Activated CD4-positive, alpha-beta T cell treated with anti-CD3 and anti-CD28 coated beads, Interleukin-2, amount 10 ng/mL, durations not matched to agents 24 days and 14 days (primary cell): ENCODE measurements at places on chromosomes 2 and 18. TPM values are rescaled to one million over a fixed set of nuclear protein-coding genes. Genes with fewer than 3 reads are reported as not detected.

GRCh38 chr2:151357359-151357758, at the start of gene TNFAIP6:
Gene TNFAIP6, plus strand, starts transcription at chr2:151357592. Its CDS starts 75 bp downstream, at chr2:151357667.
- no peak for DNase-seq

DNA sequence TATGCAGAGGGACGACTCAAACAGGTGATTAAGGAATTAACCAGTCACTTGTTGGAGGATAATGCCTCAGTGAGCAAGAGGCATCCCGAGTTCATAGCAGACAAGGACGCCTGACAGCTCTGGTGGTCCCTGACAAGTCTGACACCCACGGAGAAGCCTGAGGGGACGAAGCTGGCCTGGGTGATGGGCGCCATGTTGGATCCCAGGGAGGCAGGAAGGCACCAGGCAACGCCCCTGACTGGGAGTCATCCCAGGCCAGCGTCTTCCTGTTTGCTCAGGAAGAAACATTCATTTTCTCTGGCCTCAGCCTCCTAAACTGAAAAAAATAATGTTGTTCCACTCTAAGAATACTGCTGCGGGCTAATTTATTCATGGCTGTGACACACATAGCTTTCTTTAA, 92.1 kb upstream of the ATP8B1 start:
- no peak for DNase-seq

DNA sequence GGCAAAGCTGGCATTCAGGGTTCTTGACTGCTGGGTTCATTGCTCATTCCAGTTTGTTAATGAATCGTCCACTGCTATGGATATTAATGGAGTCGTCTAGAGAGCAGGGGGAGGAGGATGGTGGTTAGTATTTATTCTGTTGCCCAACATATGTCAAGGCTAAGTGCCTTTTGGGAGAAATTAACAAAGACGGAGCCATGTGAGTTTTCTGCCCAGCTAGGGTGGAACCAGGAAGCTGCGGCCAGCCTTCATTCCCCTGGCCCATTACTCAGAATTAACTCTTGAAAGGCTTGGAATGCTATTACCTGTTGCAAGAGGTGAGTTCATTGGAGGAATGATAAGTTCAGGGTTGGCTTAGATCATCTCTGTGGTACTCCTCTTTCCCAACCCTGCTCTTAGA, 19.3 kb downstream of the IGFBP2 start:
- no peak for DNase-seq

DNA sequence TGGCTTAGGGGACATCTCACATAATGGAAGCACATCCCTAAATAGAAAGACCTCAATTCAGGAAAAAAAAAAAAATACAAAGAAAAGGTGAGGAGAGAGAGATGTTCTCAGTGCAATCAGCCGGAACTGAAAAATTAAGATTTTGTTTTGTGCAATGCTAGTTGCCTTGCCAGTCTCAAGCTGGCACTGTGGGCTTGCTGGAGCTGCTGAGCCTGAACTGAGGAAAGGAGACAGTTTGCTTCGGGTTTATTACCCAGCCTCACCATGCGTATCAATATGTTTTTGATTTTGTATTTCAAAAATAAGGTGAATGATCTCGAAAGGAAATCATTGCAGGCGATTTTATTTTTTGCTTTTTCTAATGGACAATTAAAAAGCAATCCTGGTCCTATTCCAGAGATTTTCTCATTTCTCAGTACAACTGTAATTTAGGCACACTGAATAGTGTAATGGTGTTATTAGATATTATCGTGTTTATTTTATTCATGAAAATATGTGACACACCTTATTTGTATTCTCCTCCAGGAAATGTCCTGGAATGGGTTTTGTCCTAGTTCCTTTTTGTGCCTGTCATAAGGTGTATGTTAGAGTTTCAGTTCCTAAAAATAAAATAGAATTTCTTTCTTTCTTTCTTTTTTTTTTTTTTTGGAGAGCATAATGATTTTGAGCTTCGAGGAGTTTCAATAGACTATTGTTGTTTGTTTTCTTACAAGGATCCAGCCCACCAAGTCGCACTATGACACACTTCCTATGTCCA, 72.8 kb upstream of the ZEB2 start:
- DNase-seq, result no peak

The ANKRD62 gene
- total RNA-seq, result not detected in 2 replicates

The RASGRP3 gene
- total RNA-seq, result 3.3 and 5.3 TPM in 2 replicates

The CPLX4 gene
- not detected in 2 replicates for total RNA-seq
